ENCODE measurements at places on chromosomes 5 and 9. TPM values are rescaled to one million over a fixed set of nuclear protein-coding genes. Genes with fewer than 3 reads are reported as not detected.

Gene NR5A1
- total RNA-seq = not detected

GRCh38 chr5:132203916-132204315 is 23.7 kb downstream of the P4HA2 start:
- DNase-seq = no peak

DNA sequence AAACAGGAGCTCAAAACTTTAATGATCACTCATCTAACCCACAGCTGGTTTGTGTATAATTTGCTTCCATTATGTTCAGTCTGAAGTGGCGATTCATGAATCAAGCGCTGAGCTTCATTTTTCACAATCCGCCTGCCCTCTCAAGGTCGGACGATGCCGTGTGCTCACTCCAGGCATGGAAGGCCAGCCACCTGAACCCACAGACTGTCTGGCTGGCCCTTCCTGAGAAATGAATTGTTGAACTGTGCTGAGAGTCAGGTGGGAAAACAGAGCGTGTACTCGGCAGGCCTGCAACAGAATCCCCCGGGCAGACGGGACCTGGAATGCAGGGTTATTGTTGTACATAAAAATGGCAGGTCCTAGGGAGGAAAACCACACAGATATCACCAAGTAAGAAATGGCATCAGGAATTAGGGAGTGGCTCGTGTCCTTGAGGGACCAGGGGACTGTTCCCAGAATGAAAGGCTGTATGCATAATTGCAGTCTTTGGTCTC is 375.7 kb downstream of the IRX2 start:
- DNase-seq = no peak

- DNase-seq = no peak
Observed at GRCh38 chr5:178107756-178108310, 5.5 kb upstream of the N4BP3 start.

Gene TEK
- not detected for total RNA-seq

Gene ADAMTS16
- total RNA-seq = not detected

Measured in Karpas-422 (cell line).